CD4-positive, alpha-beta memory T cell (primary cell): ENCODE measurements at places on chromosomes 5 and 9. TPM values are rescaled to one million over a fixed set of nuclear protein-coding genes. Genes with fewer than 3 reads are reported as not detected.

DNA sequence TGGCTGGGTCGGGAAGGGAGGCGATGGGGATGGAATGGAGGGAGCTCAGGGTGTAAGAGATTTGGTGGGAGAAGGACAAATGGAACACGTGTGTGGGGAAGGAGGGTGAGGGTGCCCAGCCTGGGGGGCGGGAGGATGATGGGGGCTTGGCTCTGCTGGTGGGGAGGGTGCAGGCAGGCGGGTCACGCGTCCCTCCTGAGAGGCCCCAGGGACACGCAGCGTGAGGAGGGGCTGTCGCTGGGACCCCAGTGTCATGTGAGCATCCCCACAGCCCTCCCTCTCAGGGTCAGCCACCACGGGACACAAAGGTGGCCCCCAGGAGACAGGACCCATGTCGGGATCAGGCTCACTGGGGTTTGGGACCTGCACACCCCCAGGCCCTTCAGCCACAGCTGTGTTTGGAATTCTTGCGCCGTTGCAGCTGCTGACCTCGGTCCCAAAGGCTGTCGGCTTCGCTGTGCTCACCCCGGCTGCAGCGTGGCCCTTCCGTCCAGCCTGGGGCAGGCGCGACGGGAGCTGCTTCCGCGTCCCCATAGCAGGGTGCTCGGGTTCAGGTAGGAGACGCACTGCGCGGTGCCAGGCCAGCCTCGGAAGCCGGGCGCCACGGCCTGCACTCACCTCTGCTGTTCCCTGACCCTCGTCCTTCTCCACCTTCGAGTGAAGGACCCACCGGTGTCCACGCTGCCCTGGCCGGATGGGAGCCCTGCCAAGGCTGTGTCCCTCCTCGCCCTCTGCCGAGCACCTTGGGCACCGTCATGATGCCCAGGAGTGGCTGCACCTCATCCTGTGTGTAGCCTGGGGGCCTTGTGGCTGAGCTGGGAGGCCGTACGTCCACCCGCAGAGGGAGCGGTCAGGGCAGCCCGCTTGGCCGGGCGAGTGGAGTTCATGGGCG is 5.4 kb downstream of the SLC6A19 start:
- no peaks in the 10 kb centered on the region for H3K36me3 ChIP-seq
- no peaks in the 10 kb centered on the region for H3K4me1 ChIP-seq
- H3K27me3 ChIP-seq, result no peaks in the 10 kb centered on the region
- no peak overlapping the region for H3K4me3 ChIP-seq
- H3K27ac ChIP-seq, result no peak overlapping the region

The LCN10 gene
- total RNA-seq, result 1.3 TPM

The NR3C1 gene
- 164 TPM for total RNA-seq

The CCDC180 gene
- total RNA-seq, result 14.2 TPM

The FOXD4L3 gene
- total RNA-seq, result not detected

- DNase-seq, result no peak
- no peak overlapping the region for H3K4me3 ChIP-seq
- no peaks in the 10 kb centered on the region for H3K4me1 ChIP-seq
Observed at GRCh38 chr5:134242146-134242545, 16.3 kb upstream of the PPP2CA start.

- no peak for DNase-seq
- no peaks in the 10 kb centered on the region for H3K36me3 ChIP-seq
- no peak overlapping the region for H3K27ac ChIP-seq
- no peak overlapping the region for H3K4me3 ChIP-seq
- no peaks in the 10 kb centered on the region for H3K27me3 ChIP-seq
Observed at GRCh38 chr9:100466171-100466828, 6.6 kb upstream of the TMEFF1 start.

GRCh38 chr5:1793966-1794900 is 5.4 kb downstream of the MRPL36 start:
- H3K4me1 ChIP-seq, result peaks cover 69% of the 10 kb centered on the region
- peaks cover 10% of the 10 kb centered on the region for H3K36me3 ChIP-seq
- H3K4me3 ChIP-seq, result no peak overlapping the region
- no peak for DNase-seq
- no peaks in the 10 kb centered on the region for H3K27me3 ChIP-seq

DNA sequence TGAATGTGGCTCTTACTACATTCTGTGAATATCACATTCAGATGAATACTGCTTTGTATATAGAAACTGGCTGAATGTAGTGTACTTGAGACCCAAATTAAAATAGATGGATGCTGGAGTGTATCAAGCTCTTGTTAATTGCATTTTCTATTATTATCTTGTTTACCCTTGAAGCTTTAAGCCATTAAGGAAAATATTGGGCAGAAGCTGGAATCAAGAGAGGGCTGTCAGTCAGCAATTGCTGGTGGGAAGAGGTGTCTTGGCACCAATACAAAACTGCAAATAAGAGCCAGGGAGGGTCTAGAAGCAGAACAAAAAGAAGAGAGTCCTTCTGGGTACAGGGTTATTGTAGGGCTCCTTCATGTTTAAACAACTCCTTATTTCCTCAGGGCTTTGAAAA is 38.8 kb downstream of the MUSK start:
- no peaks in the 10 kb centered on the region for H3K4me1 ChIP-seq
- H3K27ac ChIP-seq, result no peak overlapping the region

The TTC16 gene
- total RNA-seq, result 2.6 TPM

The PCDHGA3 gene
- 0.17 TPM for total RNA-seq

The ADCY2 gene
- not detected for total RNA-seq

DNA sequence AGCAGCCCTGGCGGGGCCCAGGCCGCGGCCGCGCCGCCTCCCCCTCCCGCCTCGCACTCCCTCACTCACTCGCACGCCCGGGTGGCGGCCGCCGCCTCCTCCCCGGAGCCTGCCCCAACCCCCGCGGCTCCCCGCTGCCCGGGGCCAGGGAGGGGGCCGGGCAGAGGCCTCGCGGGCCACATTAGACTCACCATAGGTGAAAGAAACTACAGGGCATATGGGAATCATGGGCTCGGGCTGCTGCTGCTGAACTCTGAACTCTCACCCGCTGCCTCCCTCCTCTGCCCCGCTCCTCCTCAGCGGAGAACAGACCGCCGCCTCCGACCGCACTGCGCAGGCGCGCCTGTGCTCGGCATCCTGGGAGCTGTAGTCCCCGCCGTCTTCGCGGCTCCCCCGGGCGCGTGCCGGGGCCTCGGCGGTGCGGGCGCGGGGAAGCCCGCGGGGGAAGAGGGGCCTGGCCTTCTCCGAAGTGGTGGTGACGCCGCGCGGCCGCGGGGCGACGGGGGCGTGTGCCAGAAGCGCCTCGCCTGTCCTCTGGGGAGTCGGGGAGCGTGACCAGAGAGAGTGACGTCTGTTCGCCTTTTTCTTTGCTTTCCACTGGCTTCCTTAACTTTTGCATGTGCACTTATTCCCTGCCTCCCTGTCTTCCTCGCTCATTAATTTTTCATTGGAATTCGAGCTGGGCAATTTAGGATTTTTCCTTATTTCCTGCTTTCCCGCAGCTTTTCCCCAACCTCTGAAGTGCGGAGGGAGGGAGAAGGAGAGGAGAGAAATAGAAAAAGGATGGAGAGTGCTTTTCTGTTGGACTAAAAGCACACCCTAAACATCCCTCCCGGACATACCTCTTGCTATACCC is at the start of gene ZFR:
Gene ZFR, minus strand, starts transcription at position 310 of the 856 bp plus-strand sequence. Its CDS starts 82 bp downstream, at position 228.
- peak; percentile 94 for DNase-seq
- peak within 1 kb of the TSS; percentile 88 for H3K4me3 ChIP-seq
- H3K27me3 ChIP-seq, result no peaks in the 10 kb centered on the region
- peak within 1 kb of the TSS; percentile 90 for H3K27ac ChIP-seq
- H3K4me1 ChIP-seq, result peaks cover 43% of the 10 kb centered on the region

GRCh38 chr9:96086936-96087571 is 211.6 kb downstream of the ERCC6L2 start:
- H3K36me3 ChIP-seq, result no peaks in the 10 kb centered on the region
- H3K27me3 ChIP-seq, result no peaks in the 10 kb centered on the region
- no peak overlapping the region for H3K4me3 ChIP-seq
- H3K4me1 ChIP-seq, result no peaks in the 10 kb centered on the region
- DNase-seq, result no peak

DNA sequence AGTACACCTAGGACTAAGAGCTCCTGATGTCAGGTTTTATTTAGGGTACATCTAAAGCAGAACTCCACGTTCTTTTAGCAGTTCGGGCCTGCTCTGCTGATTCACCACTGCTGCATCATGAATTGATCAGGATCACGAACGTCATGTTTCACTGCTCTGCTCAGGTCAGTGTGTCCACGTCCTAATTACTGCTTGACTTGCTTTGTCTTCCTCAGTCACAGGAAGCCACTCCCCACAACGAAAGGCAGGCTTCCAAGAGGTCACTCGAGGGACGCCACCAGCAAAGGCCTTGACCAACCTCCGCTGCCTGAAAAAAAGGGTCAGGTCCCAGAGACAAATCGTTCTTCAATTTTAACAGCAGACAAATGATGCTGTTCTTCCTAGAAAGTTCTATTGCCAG is 40.3 kb downstream of the CTNND2 start:
- no peaks in the 10 kb centered on the region for H3K36me3 ChIP-seq
- no peak for DNase-seq
- no peaks in the 10 kb centered on the region for H3K27me3 ChIP-seq
- no peak overlapping the region for H3K4me3 ChIP-seq

DNA sequence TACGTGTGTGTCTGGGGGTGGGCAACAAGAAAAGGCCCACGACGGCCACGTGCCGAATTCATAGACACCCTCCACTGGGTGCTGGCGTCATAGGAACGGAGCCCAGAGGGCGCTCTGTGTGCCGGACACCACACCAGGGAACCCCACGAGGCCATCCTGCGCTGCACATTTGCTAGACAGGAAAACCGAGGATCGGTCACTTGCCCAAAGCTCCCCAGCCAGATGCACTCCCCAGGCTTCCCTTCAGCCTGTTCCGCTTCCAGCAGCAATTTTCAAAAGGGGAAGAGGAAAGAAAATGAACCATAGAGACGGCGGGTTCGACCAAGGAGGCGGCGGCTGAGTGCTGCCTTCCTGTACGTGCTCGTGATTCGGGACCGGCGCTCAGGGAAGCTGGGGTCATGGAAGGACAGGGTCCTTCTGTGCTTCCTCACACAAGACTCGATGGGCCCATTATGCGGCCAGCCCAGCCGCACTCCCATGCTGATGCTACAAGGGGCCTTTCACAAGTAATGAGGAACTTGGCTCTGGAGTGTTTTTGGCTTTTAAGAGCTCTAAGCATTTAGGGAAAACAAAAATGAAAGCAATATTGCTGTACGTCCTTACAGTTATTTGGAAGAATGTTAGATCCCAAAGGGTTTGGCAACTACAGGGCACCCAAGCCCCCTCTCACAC is 124.6 kb upstream of the SARDH start:
- H3K27ac ChIP-seq, result no peak overlapping the region
- H3K27me3 ChIP-seq, result no peaks in the 10 kb centered on the region
- no peaks in the 10 kb centered on the region for H3K36me3 ChIP-seq
- no peaks in the 10 kb centered on the region for H3K4me1 ChIP-seq
- H3K4me3 ChIP-seq, result no peak overlapping the region

The PCA3 gene
- total RNA-seq, result not detected

- H3K4me1 ChIP-seq, result peaks cover 9% of the 10 kb centered on the region
- H3K36me3 ChIP-seq, result no peaks in the 10 kb centered on the region
- DNase-seq, result no peak
- H3K27me3 ChIP-seq, result no peaks in the 10 kb centered on the region
Observed at GRCh38 chr9:15278091-15278687, 28.8 kb downstream of the TTC39B start.
